Bronchus fibroblast of lung (primary cell): ENCODE measurements at places on chromosomes 3 and 15. TPM values are rescaled to one million over a fixed set of nuclear protein-coding genes. Genes with fewer than 3 reads are reported as not detected.

The KLHL40 gene
- not detected in 2 replicates for total RNA-seq

The ELL3 gene
- total RNA-seq: 2.2 and 3.4 TPM in 2 replicates

The C15orf62 gene
- total RNA-seq: not detected in 2 replicates

The CMTM8 gene
- total RNA-seq: 1.0 and 1.5 TPM in 2 replicates

The WDR93 gene
- 0.15 TPM in 1 of 2 replicates, not detected in the other for total RNA-seq

The PCLAF gene
- total RNA-seq: 40.7 and 44.2 TPM in 2 replicates

The LRRC31 gene
- total RNA-seq: not detected in 2 replicates

The CCRL2 gene
- 0.45 TPM in 1 of 2 replicates, not detected in the other for total RNA-seq

The PDZRN3 gene
- total RNA-seq: 3.7 TPM in 2 replicates

The DVL3 gene
- total RNA-seq: 25.4 and 28.2 TPM in 2 replicates

The GPR171 gene
- total RNA-seq: not detected in 2 replicates

The MYEF2 gene
- 7.9 and 9.1 TPM in 2 replicates for total RNA-seq

The MYO1E gene
- total RNA-seq: 36.6 and 51.6 TPM in 2 replicates

The CSPG4 gene
- 72.4 and 79.4 TPM in 2 replicates for total RNA-seq

The SKOR1 gene
- 0.17 TPM in 1 of 2 replicates, not detected in the other for total RNA-seq

The GAP43 gene
- 0.45 and 0.50 TPM in 2 replicates for total RNA-seq

The OCA2 gene
- total RNA-seq: under 0.01 TPM in 1 of 2 replicates, not detected in the other

The ZDHHC23 gene
- 0.17 and 0.30 TPM in 2 replicates for total RNA-seq

The SAXO2 gene
- total RNA-seq: under 0.01 and 0.50 TPM in 2 replicates

The ALDH1L1 gene
- 0.15 and 0.50 TPM in 2 replicates for total RNA-seq

The HACL1 gene
- 13.1 and 13.5 TPM in 2 replicates for total RNA-seq

The KLHL6 gene
- total RNA-seq: not detected in 2 replicates

The MYH15 gene
- total RNA-seq: under 0.01 TPM in 2 replicates

The GPR27 gene
- not detected in 2 replicates for total RNA-seq

The RCCD1 gene
- 25.2 and 29.6 TPM in 2 replicates for total RNA-seq

The ZBTB11 gene
- 8.8 and 10.1 TPM in 2 replicates for total RNA-seq

The NOX5 gene
- total RNA-seq: 0.15 TPM in 1 of 2 replicates, not detected in the other

The IQCF5 gene
- not detected in 2 replicates for total RNA-seq

The IMPG2 gene
- total RNA-seq: under 0.01 TPM in 2 replicates
